ENCODE measurements at places on chromosomes 7 and 10. TPM values are rescaled to one million over a fixed set of nuclear protein-coding genes. Genes with fewer than 3 reads are reported as not detected.

The LOXL4 gene
- 9.0 TPM for total RNA-seq

The VIPR2 gene
- 12.0 TPM for total RNA-seq

The EBF3 gene
- total RNA-seq, result 50.8 TPM

The HILPDA gene
- 25.0 TPM for total RNA-seq

The MAGI2 gene
- 11.4 TPM for total RNA-seq

The ADAM8 gene
- total RNA-seq, result 11.8 TPM

The CNNM2 gene
- 3.0 TPM for total RNA-seq

The PIP gene
- total RNA-seq, result not detected

The R3HCC1L gene
- 11.5 TPM for total RNA-seq

The PTN gene
- total RNA-seq, result 4.8 TPM

The CALY gene
- total RNA-seq, result not detected

The STK31 gene
- total RNA-seq, result 0.37 TPM

The EPO gene
- total RNA-seq, result not detected

The MKX gene
- total RNA-seq, result 5.6 TPM

The SLC26A5 gene
- 0.19 TPM for total RNA-seq

The SPDYE16 gene
- not detected for total RNA-seq

The ADCY1 gene
- total RNA-seq, result 4.8 TPM

The AKR1C2 gene
- total RNA-seq, result 269 TPM

The PRSS2 gene
- 0.72 TPM for total RNA-seq

The SLC18A3 gene
- not detected for total RNA-seq

The CNTNAP2 gene
- total RNA-seq, result not detected

The UPK3BL1 gene
- 13.6 TPM for total RNA-seq

The VTI1A gene
- total RNA-seq, result 43.5 TPM

The GJD4 gene
- not detected for total RNA-seq

The HOGA1 gene
- total RNA-seq, result 3.3 TPM

The POM121L12 gene
- total RNA-seq, result not detected

The PNLIPRP3 gene
- not detected for total RNA-seq

The CLRN3 gene
- not detected for total RNA-seq

The PNLIPRP2 gene
- total RNA-seq, result not detected

The H2BK1 gene
- total RNA-seq, result not detected

The RGS10 gene
- total RNA-seq, result 18.4 TPM

The GDF2 gene
- total RNA-seq, result not detected

The KEL gene
- 0.96 TPM for total RNA-seq

The HOXA1 gene
- 0.75 TPM for total RNA-seq

The COBL gene
- 27.7 TPM for total RNA-seq

The PDE6C gene
- total RNA-seq, result not detected

The AGAP3 gene
- 51.5 TPM for total RNA-seq

The ELFN1 gene
- total RNA-seq, result 6.0 TPM

The AKR1D1 gene
- not detected for total RNA-seq

The NYAP1 gene
- 1.7 TPM for total RNA-seq

The GPR37 gene
- total RNA-seq, result 3.2 TPM

The SHH gene
- total RNA-seq, result not detected

The AGK gene
- total RNA-seq, result 19.6 TPM

The AGR2 gene
- 0.46 TPM for total RNA-seq

The UPK3B gene
- total RNA-seq, result 44.3 TPM

The SPDYE8 gene
- not detected for total RNA-seq

The CALHM1 gene
- not detected for total RNA-seq

The PAOX gene
- total RNA-seq, result 3.8 TPM

The CREB5 gene
- 54.7 TPM for total RNA-seq

The TMEM273 gene
- total RNA-seq, result 46.1 TPM

The RTKN2 gene
- total RNA-seq, result not detected

Measured in omental fat pad (tissue), 4 donors.